ENCODE measurements at places on chromosomes 2 and 18.
A peak's percentile ranks its signal among the peaks of the same experiment; 100 is the strongest.

DNA sequence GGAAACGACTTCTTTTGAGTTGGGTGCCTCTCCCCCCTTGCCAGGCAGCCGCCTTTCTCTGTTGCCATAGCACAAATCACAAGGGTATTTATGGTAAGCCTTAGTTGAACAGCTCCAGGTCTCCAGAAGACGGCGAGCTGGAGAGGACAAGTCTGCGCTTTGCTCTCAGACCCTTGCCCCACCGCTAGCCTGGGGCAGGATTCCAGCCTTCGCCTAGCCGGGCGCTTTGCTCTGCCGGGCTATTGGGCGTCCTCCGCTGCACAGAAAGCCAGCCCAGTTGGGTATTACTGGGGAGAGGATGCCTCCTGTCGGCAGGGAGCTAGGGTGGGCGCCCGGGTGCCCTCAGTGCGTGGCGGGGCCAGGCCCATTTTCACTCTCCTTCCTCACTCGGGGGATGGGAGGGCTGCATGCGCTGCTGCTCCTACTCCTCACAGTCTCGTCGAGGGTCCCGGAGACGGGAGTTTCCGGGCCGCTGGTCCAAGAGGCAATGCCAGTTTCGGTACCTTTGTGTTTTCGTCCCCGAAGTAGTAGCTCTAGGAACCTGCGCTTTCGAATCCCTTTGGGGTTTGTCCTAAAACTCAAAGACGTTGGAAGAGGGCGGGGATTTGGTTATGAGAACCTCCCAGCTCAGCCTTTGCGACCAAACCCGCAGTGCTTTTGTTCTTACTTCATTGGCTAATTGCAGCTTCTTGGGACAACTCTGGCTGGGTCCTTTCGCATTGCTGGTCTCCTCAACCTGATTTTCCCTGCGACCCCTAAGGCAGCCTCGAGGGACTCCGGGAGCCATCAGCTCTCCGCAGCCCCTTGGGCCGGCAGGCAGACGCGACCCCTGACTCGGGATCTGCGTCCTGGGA is 3.6 kb upstream of the DLX2 start:
- DNase-seq: peak; percentile 56

- DNase-seq: peak; percentile 6
Observed at GRCh38 chr2:161982548-161983330, 91.3 kb downstream of the DPP4 start.

GRCh38 chr2:159677654-159678053 is 34.7 kb upstream of the MARCHF7 start:
- peak; percentile 17 for DNase-seq

- DNase-seq: no peak
Observed at GRCh38 chr2:20334605-20335203, 15.9 kb downstream of the PUM2 start.

GRCh38 chr18:36128530-36128870 is 640 bp downstream of the SLC39A6 start:
- peak; percentile 13 for DNase-seq

DNA sequence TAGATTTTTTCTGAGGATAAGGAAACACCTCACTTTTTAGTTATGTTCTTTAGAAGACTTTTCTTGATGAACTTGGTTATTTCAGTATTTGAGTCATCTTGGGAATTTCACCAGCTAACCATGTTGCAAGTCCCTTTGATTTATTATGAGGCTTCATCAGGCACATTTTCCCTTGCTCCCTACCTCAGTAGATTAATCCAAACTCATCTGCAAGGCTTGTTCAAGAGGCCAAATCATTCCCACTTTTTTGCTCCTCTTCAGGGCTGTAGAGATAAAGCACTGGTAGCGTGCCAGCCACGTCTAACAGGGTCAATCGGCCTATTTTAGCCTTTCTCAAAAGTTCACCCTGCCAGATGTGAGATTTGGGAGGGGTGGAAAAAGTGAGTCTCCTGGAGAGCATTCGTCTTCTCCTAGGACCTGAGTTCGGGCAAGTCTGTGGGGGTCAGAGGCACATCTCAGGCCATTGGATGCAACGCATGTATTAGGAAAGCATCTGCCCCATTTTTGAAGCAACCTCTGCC is 120.3 kb downstream of the RDH14 start:
- DNase-seq: peak; percentile 31
